Pulmonary artery endothelial cell (primary cell): ENCODE measurements at places on chromosomes 1 and 21. TPM values are rescaled to one million over a fixed set of nuclear protein-coding genes. Genes with fewer than 3 reads are reported as not detected.

DNA sequence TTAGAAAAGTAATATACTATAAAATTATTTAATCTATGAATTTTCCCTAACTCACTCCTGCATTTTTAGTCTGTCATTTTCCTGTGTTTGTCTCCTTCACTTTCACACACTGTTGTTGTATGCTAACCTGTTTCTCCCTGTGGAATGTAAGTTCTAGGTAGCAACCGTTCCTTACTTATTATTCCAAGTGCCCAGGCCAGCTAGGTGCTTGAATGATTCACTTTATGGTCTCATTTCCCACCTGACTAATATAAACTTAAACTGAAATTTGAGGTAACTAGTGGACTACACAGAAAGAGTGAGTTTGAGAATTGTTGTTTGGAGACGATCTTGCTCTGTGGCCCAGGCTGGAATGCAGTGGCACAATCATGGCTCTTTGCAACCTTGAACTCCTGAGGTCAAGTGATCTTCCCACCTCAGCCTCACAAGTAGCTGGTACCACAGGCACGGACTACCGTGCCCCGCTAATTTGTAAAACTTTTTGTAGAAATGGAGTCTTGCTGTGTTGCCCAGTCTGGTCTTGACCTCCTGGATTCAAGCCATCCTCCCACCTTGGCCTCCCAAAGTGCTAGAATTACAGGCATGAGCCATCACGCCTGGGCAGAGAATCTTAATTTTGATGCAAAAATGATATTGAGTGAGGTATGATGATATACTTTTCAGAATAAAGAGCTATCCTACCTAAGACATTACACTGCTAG lies 1.9 kb downstream of the ZYG11B start:
- no peak for DNase-seq

DNA sequence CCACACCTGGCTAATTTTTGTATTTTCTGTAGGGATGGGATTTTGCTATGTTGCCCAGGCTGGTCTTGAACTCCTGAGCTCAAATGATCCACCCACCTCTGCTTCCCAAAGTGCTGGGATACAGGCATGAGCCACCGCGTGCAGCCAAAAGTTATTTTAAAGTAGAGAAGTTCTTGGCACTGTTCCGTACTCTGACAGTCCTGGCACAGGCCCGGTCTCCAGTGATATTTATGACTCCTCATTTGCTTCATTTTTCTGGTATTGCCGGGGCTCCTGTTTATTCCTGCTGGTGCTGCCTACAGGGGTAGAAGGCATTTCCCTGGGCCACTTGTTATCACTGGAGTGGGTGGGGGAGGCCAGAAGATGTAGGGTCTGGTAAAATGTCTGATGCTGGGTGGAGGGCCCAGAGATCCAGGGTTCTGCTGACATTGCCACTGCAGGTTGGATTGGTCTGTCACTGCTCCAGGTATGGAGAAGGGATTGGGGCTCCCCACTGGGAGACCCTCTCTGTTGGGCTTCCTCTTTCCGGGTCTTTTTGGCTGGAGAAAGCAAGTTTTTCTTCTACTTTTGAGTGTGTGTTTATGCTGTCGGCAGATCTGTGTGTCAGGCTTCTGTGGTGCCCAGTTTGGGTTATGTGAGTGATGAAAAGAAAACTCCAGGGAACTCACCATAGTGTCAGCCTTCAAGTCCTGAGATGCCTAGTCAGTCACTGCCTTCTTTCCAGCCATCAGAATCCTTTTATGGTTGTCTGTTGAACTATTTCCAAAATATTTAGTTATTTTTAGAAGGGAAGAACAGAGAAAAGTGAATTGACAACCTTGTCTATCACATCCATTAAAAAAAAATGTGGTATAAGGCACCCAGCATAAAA lies 4.5 kb downstream of the MROH7 start:
- no peak for DNase-seq

DNA sequence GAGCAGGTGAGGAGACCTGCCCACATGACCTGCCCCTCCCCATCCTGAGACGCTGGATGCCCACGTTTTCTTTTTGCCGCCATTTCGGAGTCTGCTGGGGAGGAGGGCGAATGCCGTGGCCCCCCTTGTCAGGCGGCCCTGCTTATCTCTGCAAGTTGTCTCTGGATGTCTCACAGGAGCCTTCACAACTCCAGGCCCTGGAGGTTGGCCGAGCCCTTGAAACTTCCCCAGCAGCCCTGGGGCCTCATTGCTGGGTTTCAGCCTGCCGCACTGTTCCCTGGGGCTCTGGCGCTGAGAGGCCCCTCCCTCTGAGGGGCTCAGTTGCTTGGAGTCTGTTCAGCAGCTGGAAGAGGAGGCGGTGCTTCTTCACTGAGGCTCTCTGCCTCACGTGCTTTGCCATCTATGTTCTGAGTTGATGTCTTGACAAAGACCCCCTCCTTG lies 29.8 kb upstream of the ZBTB21 start:
- DNase-seq: no peak

Gene C1orf146
- total RNA-seq: not detected in 2 replicates

Gene CTBS
- 5.9 and 6.3 TPM in 2 replicates for total RNA-seq

Gene OBSCN
- 3.4 and 4.7 TPM in 2 replicates for total RNA-seq

GRCh38 chr1:89844860-89845259 lies 24.0 kb downstream of the LRRC8D start:
- DNase-seq: no peak
